Fibroblast of skin of left biceps (primary cell): ENCODE measurements at places on chromosomes 11 and 22.

DNA sequence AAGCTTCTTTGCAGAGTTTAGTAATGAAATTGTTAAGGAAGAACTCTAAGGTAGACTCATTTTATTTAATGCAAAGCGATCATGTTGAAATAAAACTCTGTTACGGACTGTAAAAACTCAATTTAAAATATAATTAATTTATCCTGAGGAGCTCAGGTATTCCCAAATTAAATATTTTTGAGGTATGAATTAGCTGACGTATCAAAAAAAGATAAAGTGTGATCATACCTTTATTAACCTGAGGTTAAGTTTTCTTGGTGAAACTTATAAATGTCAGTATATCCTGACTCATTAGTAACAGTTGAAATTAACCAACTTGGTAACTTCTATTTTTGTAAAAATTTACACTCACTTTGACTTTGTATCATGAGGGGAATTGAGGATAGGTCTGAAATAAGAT, 130.4 kb downstream of the PAX6 start:
- DNase-seq, result no peak

- no peak for DNase-seq
Observed at GRCh38 chr22:16828876-16829275, 3.7 kb upstream of the XKR3 start.

DNA sequence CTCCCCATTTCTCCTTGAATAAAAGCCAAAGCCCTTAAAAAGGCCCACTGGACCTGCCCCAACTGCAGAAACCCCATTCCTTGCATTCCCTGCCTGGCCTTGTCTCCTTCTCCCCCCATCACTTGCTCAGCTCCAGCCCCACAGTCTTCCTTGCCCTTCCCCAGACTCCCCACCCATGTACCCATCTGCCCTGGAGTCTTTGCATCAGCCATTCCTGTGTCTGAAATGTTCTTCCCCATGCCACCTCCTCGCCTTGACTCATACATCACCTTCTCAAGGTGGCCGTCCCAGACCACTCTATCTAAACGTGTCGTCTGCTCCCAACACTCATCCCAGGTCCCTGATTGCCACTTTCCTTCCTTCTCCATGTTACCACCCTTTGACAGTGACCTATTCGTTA, 77.4 kb upstream of the SHANK2 start:
- DNase-seq, result no peak

DNA sequence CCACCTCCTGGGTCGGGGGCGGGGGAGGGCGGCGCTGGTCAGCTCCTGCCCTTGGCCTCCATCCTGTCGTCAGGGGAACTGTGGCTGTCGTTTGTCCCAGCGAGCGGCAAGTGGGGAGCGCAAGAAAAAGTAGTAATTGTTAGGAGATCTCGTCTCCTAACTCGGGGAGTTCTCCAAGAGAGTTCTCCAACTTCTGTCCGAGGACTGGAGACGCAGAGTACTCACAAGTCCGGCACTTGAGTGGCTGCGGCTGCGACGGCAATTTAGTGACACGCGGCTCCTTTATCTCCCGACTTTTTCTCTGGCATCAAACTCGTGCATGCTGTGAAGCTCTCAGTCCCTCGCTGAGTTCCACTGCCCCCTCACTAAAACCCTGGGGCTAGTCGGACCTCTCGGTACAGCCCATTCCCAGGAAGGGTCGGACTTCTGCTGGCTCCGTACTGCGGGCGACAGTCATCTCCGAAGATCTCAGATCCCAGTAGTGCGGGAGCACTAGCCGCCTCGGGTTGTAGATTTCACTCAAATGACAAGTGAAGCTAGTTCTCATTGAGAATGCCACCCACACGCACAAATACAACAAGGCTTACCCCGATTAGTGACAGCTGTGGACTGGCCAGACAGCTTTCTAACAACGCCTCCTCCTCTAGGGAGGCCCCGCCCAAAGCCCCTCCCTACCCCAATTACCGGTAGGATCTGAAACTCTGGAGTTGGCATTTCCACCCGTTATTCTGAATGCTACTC, at the start of gene PGR:
PGR (minus strand) TSS at position 611 of the 741 bp plus-strand sequence. CDS start 743 bp downstream, outside the sequence.
- no peak for DNase-seq

DNA sequence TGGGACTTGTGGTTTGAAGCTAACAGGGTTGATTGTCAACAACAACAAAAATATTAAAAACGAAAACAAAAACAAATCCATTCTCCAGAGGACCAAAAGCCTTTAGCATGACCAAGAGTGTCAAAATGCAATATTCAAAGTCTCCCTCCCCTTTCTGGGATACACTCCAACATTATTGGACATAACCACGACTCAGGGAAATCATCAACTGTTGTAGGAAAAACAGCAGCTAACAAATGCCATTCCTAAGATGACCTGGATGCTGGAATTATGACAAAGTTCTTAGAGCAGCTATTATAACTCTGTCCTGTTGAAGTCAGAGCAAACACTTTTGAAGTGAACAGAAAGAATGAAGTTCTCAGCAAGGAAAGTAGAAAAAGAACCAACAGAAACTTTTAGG, 143.0 kb downstream of the TMEM135 start:
- DNase-seq, result peak; percentile 66

DNA sequence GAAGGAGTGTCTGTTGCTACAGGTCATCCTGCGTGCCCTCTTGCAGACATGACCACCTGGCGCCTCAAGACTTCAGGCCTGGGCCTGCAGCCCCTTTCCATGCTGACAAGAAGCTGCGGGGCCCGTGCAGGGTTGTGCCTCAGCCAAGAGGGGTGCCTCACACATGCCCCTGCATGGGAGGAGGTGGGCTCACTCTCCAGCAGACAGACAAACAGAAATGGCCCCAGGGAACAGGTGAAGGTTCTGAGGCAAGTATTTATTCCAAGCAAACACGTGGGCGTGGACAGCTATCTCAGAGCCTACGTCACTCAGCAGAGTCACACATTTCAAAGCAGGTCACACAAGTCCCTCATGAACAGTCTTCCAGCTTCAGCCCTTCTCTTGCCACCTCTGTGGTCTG, 5.9 kb upstream of the SYCE3 start:
- DNase-seq, result no peak

GRCh38 chr11:31805037-31805628, 6.0 kb downstream of the PAX6 start:
- DNase-seq, result no peak

- DNase-seq, result no peak
Observed at GRCh38 chr22:32327066-32327465, 30.6 kb upstream of the RFPL3 start.

DNA sequence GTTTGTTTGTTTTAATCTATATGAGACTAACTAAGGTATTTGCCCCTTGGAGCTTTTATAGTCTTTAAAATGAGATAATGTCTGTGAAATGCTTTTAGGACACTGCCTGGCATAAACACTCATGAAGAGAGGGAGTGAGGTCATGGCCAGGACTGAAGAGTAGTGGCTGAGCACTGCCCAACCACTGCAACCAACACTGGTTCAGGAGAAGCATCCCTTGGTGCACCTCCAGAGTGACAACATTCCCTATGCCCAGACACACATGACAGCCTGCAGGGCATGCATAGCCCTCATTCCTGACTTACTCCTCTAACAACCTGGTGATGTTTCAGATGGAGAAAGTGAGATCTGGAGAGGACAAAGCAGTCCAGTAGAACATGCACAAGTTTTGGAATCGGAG, 36.1 kb downstream of the ME3 start:
- no peak for DNase-seq

GRCh38 chr11:64238999-64239398, 1.9 kb upstream of the FKBP2 start:
- no peak for DNase-seq

GRCh38 chr22:21802673-21803072, 64.8 kb downstream of the MAPK1 start:
- DNase-seq, result no peak

DNA sequence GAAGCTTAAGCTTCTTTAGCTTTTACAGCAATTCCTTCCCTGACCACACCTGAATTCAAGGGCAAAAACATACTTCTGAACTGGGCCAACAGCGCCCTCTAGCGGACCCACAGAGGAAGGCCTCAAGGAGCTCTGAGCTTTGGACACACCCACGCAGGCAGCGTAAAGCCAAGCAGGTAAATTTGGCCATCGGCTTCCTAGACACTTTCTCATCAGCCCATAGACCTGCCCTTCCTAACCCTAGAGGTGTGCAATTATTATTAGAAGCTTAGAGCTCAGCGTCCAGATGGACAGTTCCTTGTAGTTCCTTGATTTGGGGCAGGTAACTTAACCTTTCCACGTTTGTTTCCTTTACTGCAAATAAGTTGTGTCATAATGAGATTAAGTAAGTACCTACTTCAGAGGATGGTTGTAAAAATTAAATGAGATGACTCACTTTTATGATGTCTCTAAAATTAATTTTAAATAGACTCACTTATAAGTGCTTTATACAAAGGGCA, 25.7 kb upstream of the HMGXB4 start:
- DNase-seq, result no peak

DNA sequence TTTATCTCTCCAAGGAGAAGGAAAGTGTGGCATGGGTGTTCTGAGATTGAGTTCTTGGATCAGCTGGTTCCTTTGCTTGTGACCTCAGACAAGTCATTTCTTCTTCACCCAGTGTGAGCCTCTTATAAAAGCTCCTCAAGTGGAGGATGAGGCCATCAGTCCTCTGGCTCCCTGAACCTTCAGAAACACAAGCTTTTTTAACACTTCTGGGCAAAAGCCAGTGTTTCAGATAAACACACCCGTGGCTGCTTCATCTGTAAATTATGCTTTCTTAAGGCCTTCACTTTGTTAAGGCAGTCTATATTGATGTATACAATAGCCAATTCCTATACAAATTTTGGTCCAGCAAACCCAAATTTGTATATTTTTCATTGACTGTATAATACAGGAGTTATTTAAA, 179.9 kb downstream of the DBX1 start:
- DNase-seq, result no peak

GRCh38 chr11:102361086-102362031, 14.3 kb downstream of the BIRC2 start:
- DNase-seq, result peak; percentile 33

- DNase-seq, result no peak
Observed at GRCh38 chr22:38401336-38402084, 53.5 kb downstream of the KCNJ4 start.

DNA sequence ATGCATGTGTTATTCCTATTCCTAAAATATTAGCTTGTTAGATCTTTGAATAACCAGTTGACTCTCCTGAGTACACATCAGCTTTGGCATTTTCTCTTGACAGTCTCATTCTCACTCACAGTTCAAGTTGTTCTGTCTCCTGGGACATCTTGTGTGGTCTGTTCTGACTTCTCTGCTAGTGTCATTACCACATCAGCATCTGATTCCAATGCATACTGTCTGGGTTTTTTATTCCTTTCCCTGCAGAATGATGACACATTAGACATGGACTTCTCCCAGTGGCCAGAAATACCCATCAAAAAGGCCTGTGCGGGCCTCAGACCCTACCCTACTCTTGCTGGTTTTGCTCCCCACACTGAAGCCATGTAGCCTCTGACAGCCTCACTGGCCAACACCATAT, 2.7 kb downstream of the ZNF74 start:
- peak; percentile 53 for DNase-seq

- no peak for DNase-seq
Observed at GRCh38 chr11:1832211-1832919, 2.4 kb upstream of the SYT8 start.

- DNase-seq, result no peak
Observed at GRCh38 chr11:61540528-61540927, 32.0 kb downstream of the LRRC10B start.

DNA sequence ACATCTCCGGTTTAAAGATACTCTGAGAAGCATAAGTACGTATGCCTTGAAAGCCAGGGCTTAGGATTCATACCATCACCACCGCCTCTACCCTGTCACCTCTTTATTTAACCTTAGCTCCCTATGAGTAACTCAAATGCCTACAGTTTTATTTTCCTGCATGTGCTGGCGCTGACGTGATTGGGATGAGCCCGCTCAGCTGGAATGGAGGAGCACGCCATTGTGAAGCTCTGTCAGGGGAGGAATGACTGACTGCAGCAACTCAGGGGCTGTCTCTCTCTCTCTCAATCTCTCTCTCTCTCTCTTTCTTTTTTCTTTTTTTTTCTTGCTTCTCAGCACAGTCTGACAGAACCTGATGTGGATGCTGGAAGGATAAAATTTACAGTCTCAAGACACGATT, 12.4 kb downstream of the CAVIN3 start:
- no peak for DNase-seq

- no peak for DNase-seq
Observed at GRCh38 chr11:69156235-69156639, 502 bp downstream of the SMIM38 start.

DNA sequence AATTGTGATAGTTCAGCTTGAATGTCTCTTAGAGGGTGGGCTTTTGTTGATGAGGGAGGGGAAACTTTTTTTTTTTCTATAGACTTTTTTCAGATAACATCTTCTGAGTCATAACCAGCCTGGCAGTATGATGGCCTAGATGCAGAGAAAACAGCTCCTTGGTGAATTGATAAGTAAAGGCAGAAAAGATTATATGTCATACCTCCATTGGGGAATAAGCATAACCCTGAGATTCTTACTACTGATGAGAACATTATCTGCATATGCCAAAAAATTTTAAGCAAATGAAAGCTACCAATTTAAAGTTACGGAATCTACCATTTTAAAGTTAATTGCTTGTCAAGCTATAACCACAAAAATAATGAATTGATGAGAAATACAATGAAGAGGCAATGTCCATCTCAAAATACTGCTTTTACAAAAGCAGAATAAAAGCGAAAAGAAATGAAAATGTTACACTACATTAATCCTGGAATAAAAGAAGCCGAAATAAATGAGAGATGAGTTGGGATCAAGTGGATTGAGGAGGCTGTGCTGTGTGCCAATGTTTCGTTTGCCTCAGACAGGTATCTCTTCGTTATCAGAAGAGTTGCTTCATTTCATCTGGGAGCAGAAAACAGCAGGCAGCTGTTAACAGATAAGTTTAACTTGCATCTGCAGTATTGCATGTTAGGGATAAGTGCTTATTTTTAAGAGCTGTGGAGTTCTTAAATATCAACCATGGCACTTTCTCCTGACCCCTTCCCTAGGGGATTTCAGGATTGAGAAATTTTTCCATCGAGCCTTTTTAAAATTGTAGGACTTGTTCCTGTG, 3.9 kb downstream of the MALAT1 start:
- DNase-seq, result no peak

DNA sequence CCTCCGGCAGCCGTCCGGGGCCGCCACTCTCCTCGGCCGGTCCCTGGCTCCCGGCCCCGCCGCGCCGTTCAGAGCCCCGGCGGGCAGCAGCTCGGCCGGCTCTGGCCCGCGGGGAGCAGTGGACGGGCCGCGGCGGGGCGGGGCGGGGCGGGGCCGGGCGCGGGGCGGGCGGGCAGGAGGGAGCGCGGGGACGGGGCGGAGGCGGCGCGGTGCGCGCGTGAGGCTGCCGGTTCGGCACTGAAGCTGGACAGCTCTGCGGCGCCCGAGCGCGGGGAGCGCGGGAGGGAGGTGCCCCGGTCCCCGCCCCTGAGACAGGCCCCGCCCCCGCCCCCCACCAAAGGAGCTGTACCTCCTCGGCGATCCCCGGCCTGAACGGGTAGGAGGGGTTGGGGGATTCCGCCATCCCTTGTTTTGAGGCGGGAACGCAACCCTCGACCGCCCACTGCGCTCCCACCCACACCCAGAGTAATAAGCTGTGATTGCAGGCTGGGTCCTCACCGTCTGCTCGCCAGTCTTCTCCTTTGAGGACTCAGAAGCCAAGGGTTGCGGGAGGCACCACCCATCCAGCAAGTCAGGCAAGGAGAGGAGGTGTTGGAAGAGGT, at the start of gene DRD2:
DRD2 (minus strand) TSS at position 239 of the 602 bp plus-strand sequence. CDS start 50,747 bp downstream, outside the sequence.
- no peak for DNase-seq

- no peak for DNase-seq
Observed at GRCh38 chr11:84419616-84420015, 1133.4 kb upstream of the CCDC90B start.

- no peak for DNase-seq
Observed at GRCh38 chr11:58498464-58498863, 9.4 kb downstream of the OR5B21 start.

- DNase-seq, result no peak
Observed at GRCh38 chr11:33667819-33668467, 32.7 kb downstream of the C11orf91 start.
